ENCODE measurements at places on chromosomes 5 and 9.

DNA sequence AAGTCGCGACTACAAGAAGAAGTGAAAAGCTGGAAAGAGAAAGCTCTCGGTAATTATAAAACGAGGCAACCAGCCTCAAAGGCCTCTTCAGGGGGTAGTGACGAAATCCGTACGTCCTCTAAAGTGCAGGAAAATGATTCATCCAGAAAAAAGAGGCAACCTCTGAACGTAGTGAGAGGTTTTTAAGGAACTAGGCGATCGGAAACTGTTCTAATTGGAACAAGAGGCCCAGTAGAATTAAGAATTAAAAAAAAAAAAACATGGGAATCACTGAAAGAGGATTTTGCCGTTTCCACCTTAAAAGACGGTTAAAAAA, 1.0 kb downstream of the CSNK1A1 start:
- no peak for DNase-seq

GRCh38 chr9:106843371-106843770, 19.6 kb upstream of the ZNF462 start:
- no peak for DNase-seq

DNA sequence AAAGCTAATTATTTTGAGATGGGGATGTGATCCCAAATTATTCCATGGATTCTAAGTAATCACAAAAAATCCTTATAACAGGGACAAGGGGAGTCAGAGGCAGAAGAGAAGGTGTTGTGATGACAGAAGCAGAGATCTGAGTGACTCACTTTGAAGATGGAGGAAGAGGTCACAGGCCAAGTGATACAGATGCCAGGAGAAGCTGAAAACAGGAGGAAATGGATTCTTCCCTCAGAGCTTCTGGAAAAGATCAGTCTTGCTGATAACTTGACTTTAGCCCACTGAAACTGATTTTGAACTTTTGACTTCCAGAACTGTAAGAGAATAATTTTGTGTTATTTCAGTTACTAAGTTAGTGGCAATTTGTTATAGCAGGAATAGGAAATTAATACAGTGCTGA, 105.3 kb downstream of the GCNT1 start:
- no peak for DNase-seq

DNA sequence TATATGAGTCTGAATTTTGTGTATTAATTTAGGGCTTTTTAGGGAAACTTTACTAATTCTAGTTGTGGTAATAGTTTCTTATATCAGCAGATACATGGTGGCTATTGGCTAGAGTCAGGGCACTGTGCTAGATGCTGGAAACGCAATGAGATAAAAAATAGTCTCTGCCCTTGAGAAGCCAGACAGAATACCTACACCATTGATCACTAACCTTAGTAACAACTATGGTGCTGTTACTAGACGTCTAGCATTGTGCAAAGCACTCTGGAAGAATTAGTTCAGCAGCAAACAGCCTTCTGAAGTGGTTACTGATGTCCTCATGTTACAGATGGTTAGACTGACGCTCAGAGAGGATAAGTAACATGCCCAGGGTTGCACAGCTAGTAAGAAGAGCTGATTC, 61.8 kb downstream of the GDA start:
- no peak for DNase-seq

DNA sequence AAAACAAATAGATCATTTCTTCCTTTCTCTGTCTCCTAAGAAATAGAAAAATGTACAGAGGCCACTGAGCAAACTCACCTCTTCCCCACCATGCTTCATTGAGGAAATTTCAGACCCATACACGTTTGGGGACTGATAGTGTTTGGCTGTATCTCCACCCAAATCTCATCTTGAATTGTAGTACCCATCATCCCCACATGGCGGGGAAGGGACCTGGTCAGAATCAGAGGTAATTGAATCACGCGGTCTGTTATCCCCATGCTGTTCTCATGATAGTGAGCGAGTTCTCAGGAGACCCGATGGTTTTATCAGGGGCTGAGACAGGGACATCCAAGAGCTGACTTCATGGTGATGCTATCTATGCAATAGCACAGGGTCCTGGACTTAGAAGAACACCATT, 1655.8 kb downstream of the MAT2B start:
- DNase-seq: no peak

GRCh38 chr5:136526791-136527190, 161.4 kb upstream of the TRPC7 start:
- DNase-seq: no peak

DNA sequence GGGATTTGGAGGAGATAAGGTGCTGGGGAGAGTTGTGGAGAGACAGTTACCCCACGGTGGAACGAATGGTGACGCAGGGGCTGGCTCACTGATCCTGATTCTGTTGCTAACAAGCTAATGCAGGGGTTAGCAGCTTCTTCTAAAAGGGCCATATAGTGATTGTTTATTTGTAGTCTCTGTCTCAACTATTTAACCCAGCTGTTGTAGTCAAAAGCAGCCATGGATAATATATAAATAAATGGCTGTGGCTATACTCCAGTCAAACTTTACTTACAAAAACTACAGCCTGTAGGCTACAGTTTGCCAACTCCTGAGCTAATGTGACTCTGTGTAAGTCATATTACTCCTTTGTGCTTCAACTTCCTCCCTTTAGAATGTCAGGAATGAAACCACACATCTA, 21.8 kb downstream of the STOM start:
- DNase-seq: no peak

GRCh38 chr5:112637343-112637742, 100.3 kb upstream of the APC start:
- no peak for DNase-seq

DNA sequence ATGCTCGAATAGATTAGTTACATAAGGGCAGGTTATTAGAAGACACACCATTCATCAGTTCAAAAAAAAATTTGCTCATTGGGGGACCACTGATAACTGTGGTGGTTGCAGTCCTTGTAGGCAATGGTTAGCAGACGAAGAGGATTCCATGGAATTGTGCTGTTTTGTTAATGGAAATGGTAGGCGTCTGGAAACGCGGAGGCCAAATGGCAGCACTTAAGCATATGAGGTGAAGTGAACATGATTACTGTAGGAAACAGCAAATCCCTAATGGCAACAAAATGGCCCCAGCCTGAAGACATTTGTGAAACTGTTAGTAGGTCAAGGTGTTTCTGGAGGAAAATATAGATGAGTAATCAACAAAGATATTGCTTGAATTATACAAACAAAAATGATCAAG, 535.4 kb upstream of the PTPRD start:
- DNase-seq: no peak

- no peak for DNase-seq
Measured at GRCh38 chr5:115568668-115569067, 24.1 kb upstream of the FEM1C start.

GRCh38 chr5:173890195-173890991, 2.2 kb downstream of the CPEB4 start:
- DNase-seq: no peak

GRCh38 chr5:2879701-2880100, 128.2 kb upstream of the IRX2 start:
- DNase-seq: no peak

- DNase-seq: no peak
Measured at GRCh38 chr5:7960142-7960541, 91.2 kb downstream of the MTRR start.

DNA sequence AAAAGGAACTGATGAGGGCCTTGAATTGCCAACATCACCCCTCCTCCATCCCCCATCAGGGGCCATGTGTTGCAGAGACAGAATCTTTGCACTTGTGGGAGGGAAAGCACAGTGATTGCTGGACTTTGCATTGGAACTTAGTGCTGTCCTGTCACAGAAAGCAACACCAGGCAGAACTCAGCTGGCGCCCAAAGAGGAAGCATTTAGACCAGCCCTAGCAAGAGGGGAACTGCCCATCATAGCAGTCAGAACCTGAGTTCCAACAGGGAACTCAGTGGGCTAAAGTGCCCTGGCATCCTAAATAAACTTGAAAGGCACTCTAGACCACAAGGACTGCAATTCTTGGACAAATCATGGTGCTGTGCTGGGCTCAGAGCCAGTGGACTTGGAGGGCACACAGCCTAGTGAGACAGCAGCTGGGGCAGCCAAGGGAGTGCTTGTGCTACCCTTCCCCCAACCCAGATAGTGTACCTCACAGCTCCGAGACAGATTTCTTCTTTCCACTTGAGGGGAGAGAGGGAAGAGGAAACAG, 128.1 kb downstream of the ACTL7B start:
- DNase-seq: no peak

DNA sequence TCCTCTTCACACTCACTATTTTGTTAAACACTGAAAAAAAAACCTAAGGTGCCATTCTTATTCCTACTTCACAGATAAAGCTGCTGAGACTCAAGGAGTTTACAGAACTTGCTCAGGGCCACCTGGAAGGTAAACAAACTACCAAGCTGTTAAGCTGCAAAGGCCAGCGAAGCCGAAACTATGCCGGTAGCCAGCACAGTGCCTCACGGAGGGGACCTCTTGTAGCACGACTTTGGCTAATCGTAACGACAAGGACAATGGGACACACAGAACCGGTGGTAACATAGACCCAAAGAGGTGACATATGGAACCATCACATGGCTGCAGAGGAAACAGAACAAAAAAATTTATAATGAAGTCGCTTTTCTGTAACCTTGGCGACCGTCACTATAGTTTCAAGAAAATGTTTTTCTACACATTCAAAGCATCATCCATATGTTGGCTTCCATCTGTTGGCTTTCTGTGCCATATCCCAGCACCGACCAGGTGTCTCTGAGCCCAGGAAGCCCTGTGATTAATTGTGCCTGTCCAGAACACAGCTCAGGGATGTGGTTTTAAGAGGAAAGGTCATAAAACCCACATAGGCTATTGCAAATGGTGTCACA, 60.3 kb downstream of the S1PR3 start:
- DNase-seq: no peak

DNA sequence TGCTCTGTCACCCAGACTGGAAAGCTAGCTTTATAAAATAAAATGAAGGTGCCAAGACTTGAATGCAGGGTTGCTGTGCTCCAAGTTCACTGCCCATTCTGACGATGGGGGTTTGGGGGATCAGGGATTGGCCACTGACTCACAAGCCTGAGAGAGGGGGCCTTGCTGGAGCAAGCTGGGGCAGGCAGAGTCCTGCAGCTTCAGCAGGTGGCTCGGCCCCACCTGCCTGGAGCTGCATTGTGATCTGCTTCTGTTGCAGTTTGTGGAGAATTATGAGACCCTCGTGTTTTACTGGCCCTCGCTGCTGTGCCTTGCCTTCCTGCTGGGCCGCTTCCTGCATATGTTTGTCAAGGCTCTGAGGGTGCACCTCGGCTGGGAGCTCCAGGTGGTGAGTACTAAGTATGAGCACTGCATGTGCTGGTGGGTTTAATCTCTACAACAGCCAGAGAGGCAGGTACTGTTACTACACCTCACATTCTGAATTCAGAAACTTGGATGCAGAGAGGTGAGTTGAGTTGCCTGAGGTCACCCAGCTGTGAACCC, 31.1 kb upstream of the CCDC180 start:
- no peak for DNase-seq

DNA sequence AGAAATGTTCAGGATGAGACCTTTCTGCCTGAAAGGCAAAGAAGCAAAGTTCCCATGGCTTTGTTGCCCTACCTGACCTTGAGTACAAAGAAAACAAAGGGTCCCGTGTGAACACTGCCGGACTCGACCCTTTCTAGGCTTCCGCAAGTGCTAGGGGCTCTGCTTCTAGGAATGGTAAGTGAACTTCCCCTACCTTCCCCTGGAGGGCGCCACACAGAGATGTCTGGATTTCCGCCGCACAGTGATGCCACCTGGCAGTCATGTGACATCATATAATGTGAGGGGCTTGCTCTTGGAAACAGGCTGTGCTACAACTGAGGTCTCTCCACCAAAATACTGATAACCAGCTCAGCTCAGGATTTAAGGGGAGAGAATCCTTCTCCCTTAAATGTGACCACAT, 56.6 kb downstream of the HSD17B3 start:
- DNase-seq: no peak

- DNase-seq: no peak
Measured at GRCh38 chr9:105531530-105531929, 26.4 kb upstream of the FKTN start.

DNA sequence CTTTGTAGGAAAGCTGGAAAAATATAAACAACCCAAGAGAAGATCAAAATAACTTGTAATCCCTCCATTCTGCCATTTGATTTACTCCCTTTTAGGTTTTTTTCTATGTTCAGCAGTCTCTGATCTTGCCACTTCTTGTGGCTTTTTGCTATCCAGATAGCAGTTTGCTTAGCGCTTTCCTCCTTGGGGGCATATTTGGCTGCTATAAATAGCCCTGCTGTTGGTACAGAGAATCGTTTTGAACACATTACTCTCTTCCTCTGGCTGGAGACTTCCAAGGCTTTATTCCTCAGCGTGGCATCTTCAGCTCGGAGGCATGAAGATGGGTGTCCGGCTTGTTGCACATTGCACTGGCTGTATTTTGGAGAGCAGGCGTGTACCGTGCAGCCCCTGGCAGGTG, 38.6 kb downstream of the HMCN2 start:
- DNase-seq: no peak

DNA sequence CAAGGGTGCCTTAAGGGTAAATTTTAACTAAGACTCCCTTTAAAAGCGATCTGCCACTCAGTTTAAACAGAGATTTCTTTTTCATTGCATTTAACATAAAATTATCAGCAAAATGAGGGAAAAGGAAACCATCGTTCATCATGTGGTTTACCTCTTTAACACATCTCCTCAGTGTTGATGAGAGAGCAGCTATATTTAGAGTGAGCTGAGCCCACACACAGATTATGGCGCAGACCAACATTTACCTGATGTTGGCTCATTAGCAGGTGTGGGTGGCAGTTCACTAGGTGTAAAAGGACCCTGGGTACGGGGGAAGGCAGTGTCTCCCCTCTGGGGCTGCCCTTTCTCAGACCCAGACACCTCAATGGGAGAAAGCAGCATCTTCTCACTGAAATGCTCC, 149.8 kb downstream of the ENTREP1 start:
- peak; percentile 66 for DNase-seq

- peak; percentile 74 for DNase-seq
Measured at GRCh38 chr5:164504141-164504772, 998.8 kb downstream of the MAT2B start.

DNA sequence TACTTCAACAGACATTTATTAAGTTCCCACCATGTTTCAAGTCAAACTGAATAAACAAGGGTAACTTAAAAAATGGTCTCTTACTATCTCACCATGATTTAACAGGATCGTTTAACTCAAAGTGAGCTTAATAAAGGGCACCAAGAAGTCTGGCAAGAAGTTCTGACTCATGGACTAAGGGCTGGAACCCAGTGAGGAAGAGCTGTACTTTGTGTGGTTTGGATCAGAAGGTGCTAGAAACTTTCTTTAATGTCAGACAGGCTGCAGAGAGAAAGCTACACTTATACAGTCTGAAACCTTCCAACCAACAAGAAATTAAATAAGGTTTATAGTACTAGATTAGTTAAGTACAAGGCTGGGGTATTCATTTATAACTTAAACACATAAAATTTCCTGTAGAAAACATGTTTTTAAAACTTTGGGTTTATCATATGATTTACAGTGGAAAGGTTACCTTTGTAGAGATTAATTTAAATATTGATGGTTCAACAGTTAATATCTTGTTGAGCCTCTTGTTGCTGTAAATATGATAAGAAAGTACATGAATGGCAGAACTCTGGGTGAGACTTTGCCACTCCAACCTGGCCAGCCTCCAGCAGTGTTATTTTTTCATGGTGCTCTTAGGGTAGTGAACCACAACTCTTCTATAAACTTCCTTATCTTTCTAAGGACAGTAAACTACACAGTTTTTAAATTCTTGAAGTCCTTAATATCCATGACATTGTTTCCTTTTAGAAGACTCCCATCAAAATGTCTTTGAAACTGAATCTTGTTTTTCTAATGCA, 162.8 kb downstream of the MAN2A1 start:
- DNase-seq: no peak

GRCh38 chr9:124327491-124327890, 69.7 kb downstream of the NEK6 start:
- DNase-seq: no peak

Data from activated CD4-positive, alpha-beta T cell treated with anti-CD3 and anti-CD28 coated beads, Interleukin-2, amount 10 ng/mL, durations not matched to agents 24 days and 14 days (primary cell).